ENCODE measurements at places on chromosomes 7 and 10. TPM values are rescaled to one million over a fixed set of nuclear protein-coding genes. Genes with fewer than 3 reads are reported as not detected.

Gene VSTM4
- total RNA-seq = 24.8 TPM

Gene PKD2L1
- total RNA-seq = not detected

Gene MEOX2
- 8.3 TPM for total RNA-seq

Gene PNLIPRP1
- total RNA-seq = 0.72 TPM

Gene KLF14
- 0.07 TPM for total RNA-seq

Gene NPFFR1
- not detected for total RNA-seq

Gene PRTFDC1
- total RNA-seq = 2.5 TPM

Gene MMP21
- not detected for total RNA-seq

Gene WEE2
- total RNA-seq = not detected

Gene TAS2R41
- not detected for total RNA-seq

Gene WNT8B
- not detected for total RNA-seq

Gene HOXA6
- not detected for total RNA-seq

Gene HSPA12A
- 9.6 TPM for total RNA-seq
